Ovary (tissue), 10 donors: ENCODE measurements at places on chromosomes 1 and 21. TPM values are rescaled to one million over a fixed set of nuclear protein-coding genes. Genes with fewer than 3 reads are reported as not detected.

AMY2B gene
- 29.1 TPM for total RNA-seq

OSCP1 gene
- 12.2 TPM for total RNA-seq

KPNA6 gene
- 18.4 TPM for total RNA-seq

RGS7 gene
- total RNA-seq, result 0.84 TPM

FALEC gene
- total RNA-seq, result not detected

CRNN gene
- not detected for total RNA-seq

PCSK9 gene
- not detected for total RNA-seq

SNX7 gene
- total RNA-seq, result 11.1 TPM

NCF2 gene
- total RNA-seq, result 2.7 TPM

HES4 gene
- 5.7 TPM for total RNA-seq

SPRR2B gene
- not detected for total RNA-seq

OR2AJ1 gene
- total RNA-seq, result not detected

ZBTB8B gene
- 0.18 TPM for total RNA-seq

AIRE gene
- not detected for total RNA-seq

S100A9 gene
- 8.8 TPM for total RNA-seq

OLIG2 gene
- total RNA-seq, result not detected

RPS8 gene
- 5,057 TPM for total RNA-seq

LCE2A gene
- not detected for total RNA-seq

CELA2B gene
- not detected for total RNA-seq

FCN3 gene
- 1.2 TPM for total RNA-seq

SUMO3 gene
- 108 TPM for total RNA-seq

SV2A gene
- total RNA-seq, result 7.5 TPM

TAS1R1 gene
- total RNA-seq, result 0.20 TPM

MAEL gene
- not detected for total RNA-seq

S1PR1 gene
- 8.0 TPM for total RNA-seq

RNF186 gene
- total RNA-seq, result 0.59 TPM

LCE3D gene
- total RNA-seq, result not detected

LEFTY2 gene
- total RNA-seq, result 196 TPM

ZFP69B gene
- total RNA-seq, result 1.6 TPM

GSTM4 gene
- total RNA-seq, result 91.8 TPM

C1orf116 gene
- 0.36 TPM for total RNA-seq

LRRC71 gene
- 1.3 TPM for total RNA-seq

SPRR4 gene
- total RNA-seq, result not detected

FCMR gene
- total RNA-seq, result 1.6 TPM

IL19 gene
- not detected for total RNA-seq

BEND5 gene
- total RNA-seq, result 8.2 TPM

METTL25B gene
- total RNA-seq, result 29.6 TPM

STIL gene
- 0.60 TPM for total RNA-seq

CFAP74 gene
- total RNA-seq, result not detected

CNR2 gene
- total RNA-seq, result not detected

CFAP107 gene
- 0.89 TPM for total RNA-seq

EYA3 gene
- total RNA-seq, result 20.7 TPM

GUCA2A gene
- total RNA-seq, result not detected

AADACL3 gene
- not detected for total RNA-seq

MSH4 gene
- 0.87 TPM for total RNA-seq

ASAP3 gene
- 98.7 TPM for total RNA-seq

CD53 gene
- 6.3 TPM for total RNA-seq

AADACL4 gene
- total RNA-seq, result not detected

AVPR1B gene
- not detected for total RNA-seq

MRPS14 gene
- 28.5 TPM for total RNA-seq

OPTC gene
- total RNA-seq, result not detected

OR2T11 gene
- not detected for total RNA-seq

COL6A2 gene
- 941 TPM for total RNA-seq

KIRREL1 gene
- 65.8 TPM for total RNA-seq
